ENCODE measurements at places on chromosomes 7 and 10.

DNA sequence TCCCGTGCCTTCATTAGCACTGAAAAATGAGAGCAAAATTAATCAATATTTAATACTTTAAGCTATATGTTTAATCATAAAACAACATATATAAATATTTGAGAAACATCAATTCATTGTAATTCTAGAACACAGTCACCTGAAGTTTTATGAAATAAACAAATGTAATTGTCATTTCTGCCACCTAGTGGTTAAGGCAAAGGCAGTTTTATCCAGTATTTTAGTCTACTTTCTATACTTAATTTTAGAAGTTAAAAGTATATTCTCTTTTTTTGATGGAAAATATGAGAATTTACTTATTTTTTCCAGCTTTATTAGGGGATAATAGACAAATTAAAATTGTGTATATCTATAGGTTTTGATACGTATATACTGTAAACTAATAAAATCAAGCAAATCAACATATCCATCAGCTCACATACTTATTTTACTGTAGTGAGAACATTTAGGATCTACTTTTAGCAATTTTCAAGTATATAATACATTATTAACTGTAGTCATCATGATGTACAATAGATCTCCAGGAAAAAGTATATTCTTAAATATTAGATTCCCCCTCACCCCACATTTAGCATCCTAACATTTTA is 16.9 kb downstream of the PCGF6 start:
- peak; percentile 32 for DNase-seq

GRCh38 chr7:55171157-55171556 is 152.3 kb downstream of the EGFR start:
- DNase-seq: no peak

DNA sequence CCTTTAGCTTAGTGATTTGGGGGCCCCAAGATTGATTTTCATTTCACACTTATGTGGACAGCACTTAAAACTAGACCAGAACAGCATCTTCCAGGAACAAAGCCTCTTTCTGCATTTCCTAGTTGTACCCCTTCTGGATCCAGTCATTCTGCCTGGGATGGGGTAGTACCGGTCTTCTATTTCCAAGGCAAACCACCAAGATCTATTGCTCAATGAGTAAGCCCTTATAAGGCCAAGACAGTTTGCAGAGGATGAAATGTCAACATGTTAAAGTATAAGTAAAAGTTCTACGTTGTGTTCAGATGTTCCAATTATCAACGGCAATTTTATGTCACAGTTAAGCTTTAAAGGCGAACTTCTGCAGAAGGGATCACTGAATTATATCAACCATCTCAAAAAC is 106.9 kb upstream of the ZNF746 start:
- DNase-seq: no peak

DNA sequence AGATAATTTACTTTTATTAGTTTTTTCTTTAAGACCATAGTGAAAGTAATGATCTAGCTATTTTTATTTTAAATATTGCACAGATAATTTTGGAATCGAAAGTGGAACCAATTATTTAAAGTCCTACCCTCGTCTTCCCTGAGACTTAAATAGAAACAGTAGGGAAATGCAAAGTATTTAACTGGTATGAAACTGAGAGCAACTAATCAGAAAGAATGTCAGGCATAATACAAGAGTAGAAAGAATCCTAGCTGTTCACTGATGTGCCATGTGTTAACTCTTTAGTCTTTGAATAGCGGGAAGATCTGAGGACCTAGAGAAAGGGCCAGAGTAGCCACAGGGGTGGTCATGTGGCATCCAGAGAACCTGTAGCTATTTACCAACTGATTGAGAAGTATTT is 630.0 kb downstream of the NRG3 start:
- no peak for DNase-seq

GRCh38 chr10:89189211-89189734 is 17.8 kb downstream of the CH25H start:
- DNase-seq: no peak

DNA sequence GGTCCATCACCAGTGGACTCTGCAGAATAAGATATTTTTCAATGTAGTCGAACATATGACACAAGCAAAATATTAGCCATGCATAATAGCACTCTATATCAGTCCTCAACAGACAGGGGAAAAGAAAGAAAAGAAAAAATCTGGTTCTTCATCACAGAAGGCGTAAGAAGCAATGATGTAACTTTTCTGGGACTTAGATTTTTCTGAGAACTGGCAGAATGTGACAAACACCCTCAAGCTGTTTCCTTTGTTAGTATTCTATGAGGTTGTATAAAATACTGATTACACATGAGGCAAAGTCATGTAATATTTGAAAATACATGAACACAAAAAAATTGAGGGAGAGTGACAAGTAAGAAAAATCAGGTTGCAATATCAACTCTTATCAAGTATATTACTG is 84.9 kb downstream of the CNOT4 start:
- no peak for DNase-seq
